ENCODE measurements at places on chromosomes 1 and 21.

DNA sequence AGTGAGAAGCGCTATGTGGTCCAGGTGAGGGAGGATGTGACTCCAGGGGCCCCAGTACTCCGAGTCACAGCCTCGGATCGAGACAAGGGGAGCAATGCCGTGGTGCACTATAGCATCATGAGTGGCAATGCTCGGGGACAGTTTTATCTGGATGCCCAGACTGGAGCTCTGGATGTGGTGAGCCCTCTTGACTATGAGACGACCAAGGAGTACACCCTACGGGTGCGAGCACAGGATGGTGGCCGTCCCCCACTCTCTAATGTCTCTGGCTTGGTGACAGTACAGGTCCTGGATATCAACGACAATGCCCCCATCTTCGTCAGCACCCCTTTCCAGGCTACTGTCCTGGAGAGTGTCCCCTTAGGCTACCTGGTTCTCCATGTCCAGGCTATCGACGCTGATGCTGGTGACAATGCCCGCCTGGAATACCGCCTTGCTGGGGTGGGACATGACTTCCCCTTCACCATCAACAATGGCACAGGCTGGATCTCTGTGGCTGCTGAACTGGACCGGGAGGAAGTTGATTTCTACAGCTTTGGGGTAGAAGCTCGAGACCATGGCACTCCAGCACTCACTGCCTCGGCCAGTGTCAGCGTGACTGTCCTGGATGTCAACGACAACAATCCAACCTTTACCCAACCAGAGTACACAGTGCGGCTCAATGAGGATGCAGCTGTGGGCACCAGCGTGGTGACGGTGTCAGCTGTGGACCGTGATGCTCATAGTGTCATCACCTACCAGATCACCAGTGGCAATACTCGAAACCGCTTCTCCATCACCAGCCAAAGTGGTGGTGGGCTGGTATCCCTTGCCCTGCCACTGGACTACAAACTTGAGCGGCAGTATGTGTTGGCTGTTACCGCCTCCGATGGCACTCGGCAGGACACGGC, 2.2 kb downstream of the CELSR2 start:
- DNase-seq = no peak

- no peak for DNase-seq
Observed at GRCh38 chr1:241639623-241640148, 483 bp downstream of the CHML start.

- no peak for DNase-seq
Observed at GRCh38 chr1:246214708-246215509, 292.2 kb downstream of the SMYD3 start.

DNA sequence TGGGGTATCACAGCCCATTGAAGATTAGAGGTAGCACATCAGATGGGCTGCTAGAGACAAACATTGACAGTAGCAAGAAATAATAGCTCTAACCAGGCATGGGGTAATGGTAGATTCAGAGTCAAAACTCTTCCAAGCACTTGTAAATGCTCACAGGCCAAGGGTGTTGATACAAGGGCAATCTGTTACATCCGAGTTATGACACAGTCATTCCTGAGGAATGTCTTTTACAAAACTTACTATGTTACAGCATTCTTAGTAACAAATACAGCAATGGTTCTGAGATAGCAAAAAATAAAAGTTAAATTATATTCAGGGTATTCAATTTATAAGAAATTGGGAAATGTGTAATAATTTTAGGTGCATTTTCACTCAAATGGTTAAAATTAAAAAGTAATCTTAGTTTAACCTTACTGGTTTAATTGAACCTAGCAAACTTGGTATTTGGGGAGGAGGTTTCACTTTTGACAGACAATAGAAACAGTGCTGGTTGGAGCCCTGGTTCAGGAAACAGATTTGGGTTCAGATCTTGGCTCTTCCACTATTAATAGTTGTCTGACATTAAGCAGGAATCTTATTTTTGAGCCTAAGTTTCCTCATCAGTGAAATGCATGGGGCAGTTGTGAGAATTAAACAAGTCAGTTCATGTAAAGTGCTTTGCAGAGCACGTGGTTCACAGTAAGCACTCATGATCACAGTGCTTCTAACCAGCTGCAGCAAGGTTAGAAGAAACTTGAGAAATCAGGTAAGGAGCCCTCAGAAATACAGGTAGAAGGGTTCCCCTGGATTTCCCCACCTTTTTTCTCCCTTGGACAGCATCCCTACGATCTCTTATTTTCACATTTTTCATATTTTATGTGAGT, 4.4 kb downstream of the ST3GAL3 start:
- no peak for DNase-seq

DNA sequence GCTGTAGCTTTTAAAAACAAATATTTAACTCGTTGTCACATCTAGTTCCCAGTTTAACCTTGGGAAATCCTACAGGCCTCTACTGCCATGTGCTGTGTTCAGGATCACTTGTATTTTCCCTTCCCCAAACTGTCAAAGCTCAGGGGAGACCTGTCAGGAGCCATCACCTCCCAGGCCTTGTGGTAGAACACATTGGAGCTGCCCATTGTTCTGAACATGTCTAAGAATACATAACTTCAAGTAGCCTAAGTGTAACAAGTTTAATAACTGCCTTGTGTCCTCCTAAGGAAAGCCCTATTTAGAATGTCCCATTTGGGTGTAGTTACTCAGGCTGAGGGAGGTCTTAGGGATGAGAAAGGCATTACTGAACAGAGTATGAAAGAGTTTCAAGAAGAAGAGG, 28.6 kb upstream of the PIGC start:
- DNase-seq = no peak

DNA sequence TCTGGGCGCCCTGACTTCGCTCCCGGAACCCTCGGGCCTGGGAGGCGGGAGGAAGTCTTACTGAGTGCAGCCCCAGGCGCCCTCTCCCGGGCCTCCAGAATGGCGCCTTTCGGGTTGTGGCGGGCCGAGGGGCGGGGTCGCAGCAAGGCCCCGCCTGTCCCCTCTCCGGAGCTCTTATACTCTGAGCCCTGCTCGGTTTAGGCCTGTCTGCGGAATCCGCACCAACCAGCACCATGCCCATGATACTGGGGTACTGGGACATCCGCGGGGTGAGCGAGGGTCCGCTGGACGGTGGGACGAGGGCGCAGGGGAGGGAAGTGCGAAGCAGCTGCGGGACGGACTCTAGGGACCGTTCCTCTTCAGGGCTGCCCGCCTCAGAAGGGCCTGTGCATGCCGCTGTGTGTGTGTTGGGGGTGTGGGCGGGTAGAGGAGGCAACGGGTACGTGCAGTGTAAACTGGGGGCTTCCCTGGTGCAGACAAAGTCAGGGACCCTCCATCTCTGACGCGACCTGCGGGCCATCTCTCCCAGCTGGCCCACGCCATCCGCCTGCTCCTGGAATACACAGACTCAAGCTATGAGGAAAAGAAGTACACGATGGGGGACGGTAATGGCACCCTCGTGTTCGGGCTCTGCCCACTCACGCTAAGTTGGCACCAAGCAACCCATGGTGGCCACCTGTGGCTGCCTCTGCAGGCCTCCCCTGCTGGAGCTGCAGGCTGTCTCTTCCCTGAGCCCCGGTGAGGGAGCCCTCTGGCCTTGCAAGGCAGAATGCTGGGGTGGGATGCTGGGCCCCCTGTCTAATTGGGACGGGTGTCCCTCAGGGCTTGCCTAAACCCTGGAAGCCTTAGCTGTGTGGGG, at the start of gene GSTM1:
Gene GSTM1 (plus strand): TSS at position 177 of the 859 bp plus-strand sequence. CDS start 57 bp downstream, at position 234.
- no peak for DNase-seq

DNA sequence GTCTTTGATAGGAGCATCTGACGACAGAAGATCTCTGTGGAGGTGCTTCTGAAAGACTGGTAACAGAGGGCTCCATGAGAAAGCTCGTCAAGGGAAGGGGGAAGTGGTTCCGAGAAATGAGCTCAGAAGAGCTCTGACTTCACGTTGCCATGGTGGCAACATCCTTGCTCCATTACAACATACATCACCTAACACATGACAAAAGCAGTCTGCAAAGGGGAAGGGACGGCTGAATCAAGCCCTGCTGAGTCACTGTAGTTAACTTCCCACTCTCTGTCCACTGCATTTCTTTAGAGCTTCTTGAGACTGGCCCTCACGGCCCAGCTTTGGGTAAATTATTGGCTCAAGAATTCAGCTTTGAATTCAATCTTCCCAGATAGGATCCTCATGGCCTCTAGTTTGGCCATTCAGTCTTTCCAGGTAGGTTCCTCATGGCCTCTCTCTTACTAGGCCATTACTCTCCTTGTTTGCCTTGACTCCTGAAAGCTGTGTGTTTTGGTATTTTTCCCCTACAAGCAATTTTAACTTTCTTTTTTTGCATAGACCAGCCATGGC, 88.0 kb upstream of the ZNF648 start:
- DNase-seq = no peak

- DNase-seq = no peak
Observed at GRCh38 chr1:181656491-181656890, 173.2 kb downstream of the CACNA1E start.

- DNase-seq = no peak
Observed at GRCh38 chr1:113219377-113219776, 146.4 kb downstream of the LRIG2 start.

- DNase-seq = no peak
Observed at GRCh38 chr21:30582870-30583269, 7.3 kb downstream of the KRTAP22-2 start.

- no peak for DNase-seq
Observed at GRCh38 chr1:101440485-101440884, 203.7 kb downstream of the S1PR1 start.

GRCh38 chr1:201501812-201502510, 5.0 kb downstream of the CSRP1 start:
- DNase-seq = no peak

DNA sequence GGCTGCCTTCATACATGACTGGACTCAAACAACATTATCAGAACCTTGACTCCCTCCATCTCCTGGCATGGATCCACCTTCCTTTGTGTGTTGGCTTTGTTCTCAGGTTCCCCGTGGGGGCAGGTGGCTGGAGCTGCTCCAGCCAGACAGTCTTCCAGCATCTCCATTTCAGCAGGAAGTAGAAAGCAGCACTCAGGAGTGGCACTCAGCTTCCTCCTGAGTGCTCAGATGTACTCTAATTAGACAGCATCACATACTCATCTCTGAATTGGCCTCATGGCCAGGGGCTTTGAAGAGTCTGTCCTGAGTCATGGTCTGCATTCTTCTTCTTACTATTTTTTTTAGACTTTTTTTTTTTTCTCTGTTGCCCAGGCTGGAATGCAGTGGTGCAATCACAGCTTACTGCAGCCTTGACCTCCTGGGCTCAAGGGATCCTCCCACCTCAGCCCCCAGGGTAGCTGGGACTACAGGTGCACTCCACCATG, 27.9 kb downstream of the OVAAL start:
- no peak for DNase-seq

DNA sequence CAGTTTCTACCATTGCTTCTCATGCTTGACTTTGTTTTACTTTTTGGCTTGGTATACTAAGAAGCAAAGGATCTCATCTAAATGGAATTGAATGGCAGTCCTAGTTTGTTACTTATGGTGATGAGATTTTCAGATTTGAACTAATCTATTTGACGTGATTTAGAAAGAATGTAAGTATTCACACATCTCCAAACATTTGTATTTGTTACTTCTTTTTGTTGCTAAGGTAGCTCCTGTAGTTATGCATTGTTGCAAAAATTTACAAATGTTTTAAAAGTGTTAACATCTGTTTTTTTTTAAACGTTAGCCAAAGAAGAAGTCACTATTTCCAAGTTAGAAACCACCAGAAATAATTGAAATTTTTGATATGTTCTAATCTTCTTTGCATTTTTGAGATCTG, 222.5 kb downstream of the RPS6KC1 start:
- no peak for DNase-seq

GRCh38 chr21:45332415-45332814, 44.7 kb upstream of the POFUT2 start:
- DNase-seq = no peak

DNA sequence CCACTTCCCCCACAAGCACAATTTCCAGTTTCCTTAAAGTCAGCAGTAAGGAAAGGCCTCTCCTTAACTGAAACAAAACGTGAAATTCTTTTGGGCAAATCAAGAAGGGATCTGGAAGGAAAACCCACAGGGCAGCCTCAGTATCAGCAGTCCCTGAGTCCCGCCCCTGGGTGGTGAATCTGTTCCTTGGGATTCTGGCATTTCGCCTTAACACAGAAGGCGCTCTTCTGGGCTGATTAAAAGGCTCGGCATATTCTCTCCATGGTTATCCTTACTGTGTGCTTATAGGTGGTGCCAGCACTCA, 12.2 kb upstream of the RAB4A start:
- no peak for DNase-seq

DNA sequence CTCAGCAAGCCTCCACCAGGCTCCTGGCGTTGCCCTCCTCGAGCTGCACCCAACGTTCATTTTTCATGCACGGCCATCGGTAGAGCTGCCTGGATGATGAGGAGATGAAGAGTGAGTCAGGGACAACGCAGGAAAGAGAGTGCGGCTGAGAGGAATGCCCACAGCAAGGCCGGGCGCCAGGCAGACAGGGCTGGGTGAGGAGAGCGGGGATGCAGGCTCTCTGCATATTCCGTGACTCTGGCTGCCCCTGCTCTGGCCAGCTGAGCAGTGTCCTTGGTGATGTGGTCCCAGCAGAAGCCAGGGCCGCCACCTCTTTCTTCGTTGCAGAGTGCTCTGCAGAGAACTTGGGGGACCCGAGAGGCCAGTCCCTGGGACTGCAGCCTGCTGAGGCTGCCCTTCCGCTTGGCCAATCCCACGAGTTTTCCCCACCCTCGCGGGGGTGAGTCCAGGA, 10.8 kb downstream of the UMODL1 start:
- no peak for DNase-seq

DNA sequence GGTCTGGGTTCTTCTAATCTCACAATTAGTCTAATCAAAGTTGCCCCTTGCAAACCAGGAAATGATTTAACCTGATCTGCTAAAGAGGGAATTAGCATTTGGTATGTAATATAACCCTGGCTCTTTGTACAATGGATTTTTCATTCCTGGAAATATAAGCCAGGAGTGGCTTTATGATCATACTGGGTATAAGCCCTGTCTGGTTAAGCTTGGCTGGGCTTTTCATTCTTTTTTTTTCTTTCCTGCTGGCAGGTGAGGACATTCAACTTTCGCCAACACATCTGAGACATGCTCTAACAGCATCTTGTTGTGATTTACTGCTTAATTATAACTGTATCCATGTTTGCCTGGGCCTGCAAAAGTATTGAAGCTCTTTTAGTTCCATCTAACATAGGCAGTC, 20.4 kb upstream of the SDE2 start:
- no peak for DNase-seq

GRCh38 chr1:153375511-153375910, at the start of gene S100A12:
S100A12 (minus strand) TSS chr1:153375621; CDS start chr1:153374592, 1,029 bp downstream.
- no peak for DNase-seq

DNA sequence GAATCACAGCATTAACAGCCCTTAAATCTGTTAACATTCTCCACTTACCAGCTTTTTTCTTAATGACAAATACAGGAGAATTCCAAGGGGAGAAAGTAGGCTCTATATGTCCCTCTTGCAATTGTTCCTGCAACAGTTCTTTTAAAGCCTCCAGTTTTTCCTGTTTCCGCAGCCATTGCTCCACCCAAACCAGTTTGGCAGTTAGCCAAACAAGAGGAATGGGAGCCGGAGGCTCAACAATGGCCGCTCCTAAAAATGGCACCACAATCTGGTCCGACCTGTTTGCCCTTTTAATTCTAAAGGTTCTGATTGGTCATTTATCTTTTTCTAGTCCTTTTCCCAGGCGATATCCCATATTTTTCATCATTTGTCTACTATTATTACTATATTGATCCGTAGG, 14.0 kb upstream of the L1TD1 start:
- no peak for DNase-seq

GRCh38 chr1:159023723-159024122, 14.0 kb downstream of the IFI16 start:
- DNase-seq = no peak
